ENCODE measurements at places on chromosomes 7 and 10.

DNA sequence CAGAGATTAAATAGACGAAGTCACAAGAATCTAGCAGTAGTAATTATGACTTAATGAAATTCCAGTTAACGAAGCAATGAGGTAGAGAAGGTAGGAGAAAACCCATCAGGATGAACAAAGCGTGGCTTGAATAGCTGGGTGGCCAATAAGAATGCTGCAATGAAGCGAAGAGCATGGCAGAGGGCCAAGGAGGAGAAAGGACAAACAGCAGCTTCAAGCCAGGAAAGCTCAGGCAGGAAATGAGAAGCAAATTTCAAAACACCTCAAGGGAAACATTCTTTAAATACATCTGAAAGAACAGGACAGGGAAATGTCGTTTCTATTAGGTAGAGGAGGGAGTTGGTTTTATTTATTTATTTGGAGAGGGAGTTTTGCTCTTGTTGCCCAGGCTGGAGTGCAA, 122.5 kb downstream of the KIAA1217 start:
- no peak for DNase-seq

GRCh38 chr7:23336086-23336485, 36.9 kb downstream of the MALSU1 start:
- no peak for DNase-seq

DNA sequence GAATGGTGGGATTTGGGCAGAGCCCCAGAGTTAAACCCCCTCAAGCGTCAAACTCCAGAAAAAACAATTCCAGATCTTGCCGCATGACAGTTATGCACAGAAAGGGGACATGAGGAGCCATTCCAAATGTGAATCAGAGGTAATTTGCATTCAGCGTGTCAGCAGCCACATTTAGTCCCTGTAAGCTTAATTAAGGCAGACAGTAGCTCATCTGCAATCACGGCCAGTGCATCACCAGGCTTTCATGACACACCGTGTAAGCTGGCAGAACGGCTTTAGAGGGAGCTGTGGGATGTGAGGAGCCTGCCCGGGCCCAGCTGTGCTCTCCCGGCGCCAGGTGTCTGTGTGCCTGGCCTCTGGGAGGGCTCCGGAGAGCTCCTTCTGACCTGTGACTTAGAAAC, 18.7 kb upstream of the PRKAG2 start:
- no peak for DNase-seq

- peak; percentile 24 for DNase-seq
These were observed 64.8 kb upstream of the DNAJB6 start for GRCh38 chr7:157271991-157272324.

- no peak for DNase-seq
These were observed 17.8 kb downstream of the YKT6 start for GRCh38 chr7:44218418-44219201.

DNA sequence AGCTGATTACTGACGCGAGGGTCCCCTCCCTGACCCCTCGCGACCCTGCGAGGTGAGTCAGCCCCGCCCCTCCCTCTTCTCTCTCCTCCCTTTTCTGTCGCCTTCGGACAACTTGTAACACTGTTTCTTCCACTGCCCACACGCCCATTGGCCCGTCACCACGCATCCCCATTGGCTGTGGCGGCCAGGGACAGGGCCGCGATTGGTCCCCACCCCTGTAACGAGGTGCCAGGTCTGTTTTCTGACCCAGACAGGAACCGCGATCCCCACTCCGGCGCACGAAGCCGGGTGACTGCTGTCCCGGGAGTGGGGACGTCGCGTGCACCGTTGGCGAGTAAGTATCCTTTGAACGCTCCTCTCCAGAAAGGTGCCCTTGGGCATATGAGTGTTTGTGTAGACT, at the start of gene STRA8:
TSS of gene STRA8 (plus strand) at position 269 of the 400 bp plus-strand sequence. CDS start 6,687 bp downstream, outside the sequence.
- no peak for DNase-seq

DNA sequence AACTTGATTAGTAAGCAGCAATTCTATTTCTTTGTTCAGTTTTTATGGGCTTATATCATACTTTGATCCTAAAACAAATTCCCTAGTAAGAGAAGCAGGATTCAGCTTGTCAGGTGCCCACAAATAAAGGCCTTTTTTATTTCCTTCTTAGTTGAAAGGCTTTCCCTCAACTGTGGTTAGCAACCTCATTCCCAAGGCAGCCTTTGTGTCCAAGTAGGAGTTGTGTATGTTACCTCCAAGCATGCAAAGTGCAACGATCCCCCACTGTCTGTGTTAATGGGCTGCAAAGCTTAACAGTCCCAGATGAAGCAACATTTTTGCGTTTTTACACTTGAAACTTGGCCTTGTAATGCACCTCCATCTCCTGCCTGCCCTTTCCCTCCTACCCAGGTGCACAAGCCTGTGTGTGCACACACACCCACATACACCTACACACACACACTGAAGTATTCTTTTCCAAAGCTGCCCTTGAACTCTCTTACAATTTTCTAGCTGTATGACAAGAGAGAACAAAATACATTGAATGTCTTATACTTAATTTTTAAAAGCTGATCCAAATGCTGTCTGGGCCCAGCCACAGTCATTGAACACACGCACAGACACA, 278.2 kb downstream of the SNX13 start:
- DNase-seq: no peak

DNA sequence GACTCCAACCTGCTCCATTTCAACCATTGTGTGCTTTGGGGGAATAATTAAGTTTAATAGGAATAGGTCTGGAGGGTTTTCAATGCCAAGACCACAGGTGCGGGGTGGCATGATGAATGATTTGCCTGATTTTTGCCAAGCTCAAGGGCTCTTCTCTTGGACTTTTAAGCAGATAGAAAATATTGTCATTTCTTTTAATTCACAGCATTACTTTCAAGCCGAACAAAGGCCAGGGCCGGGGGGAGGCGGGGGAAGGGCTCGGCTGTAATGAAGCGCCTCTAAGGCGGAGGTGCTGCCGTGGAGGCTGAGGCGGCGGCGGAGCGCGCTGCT, 6.5 kb downstream of the PTF1A start:
- DNase-seq: no peak

GRCh38 chr7:151896486-151896885, 19.6 kb upstream of the PRKAG2 start:
- no peak for DNase-seq

DNA sequence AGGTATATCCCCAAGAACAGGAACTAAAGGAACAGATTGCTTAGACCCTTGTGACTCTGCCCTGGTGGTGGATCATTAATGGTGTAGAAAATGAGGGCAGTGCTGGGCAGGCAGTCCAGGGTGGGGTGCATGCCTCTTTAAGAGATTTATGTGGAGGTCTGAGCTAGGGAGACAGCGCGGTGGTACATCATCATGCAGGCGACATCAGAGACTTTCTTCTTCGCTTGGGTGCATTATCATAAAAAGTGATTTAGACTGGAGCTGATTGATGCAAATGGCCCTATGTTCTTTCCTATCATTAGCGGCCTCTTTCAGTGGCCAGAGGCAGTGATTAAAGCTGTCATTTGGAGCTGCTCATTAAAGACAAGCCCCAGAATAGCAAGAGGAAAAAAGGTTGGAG, 519.1 kb upstream of the GALNT17 start:
- DNase-seq: no peak

- DNase-seq: no peak
These were observed 1.3 kb upstream of the CALCR start for GRCh38 chr7:93575555-93576399.

Measured in GF-D8 (cell line).